ENCODE measurements at places on chromosomes 2 and 18.

DNA sequence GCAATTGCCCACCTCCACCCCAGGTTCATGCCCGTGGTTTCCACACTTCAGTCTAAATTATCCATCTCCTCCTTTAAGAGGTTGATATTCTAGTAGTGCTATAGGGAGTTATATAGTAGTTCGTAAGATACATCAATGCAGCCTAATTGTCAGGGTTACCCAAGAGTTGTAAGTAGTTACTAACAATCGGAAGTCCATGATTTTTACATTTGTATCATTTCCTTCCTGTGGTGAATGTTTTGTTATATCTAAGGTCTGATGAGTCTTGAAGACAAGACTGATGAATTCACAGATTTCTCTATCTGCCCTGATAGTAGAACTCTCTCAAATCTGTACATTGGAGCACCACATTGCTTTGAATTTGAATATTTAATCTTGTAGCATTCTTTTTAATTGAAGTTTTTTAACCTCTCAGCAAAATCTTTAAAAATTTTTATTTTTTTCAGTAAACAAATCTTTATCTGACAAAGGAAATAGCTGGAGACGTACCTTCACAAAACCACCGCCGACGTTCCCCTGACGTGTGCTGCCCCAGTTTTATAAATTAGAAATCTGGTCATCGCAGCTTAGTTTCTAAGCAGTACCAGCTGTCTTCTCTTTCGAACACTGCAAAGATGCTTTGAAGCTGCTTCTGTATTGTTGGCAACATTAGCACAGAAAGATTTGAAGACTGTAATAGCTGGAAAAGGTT is 264.5 kb downstream of the SOCS6 start:
- DNase-seq, result no peak

GRCh38 chr2:32666704-32667103 is 38.9 kb downstream of the TTC27 start:
- DNase-seq, result no peak

- DNase-seq, result no peak
Measured at GRCh38 chr2:241755777-241756176, 20.8 kb upstream of the GAL3ST2 start.

DNA sequence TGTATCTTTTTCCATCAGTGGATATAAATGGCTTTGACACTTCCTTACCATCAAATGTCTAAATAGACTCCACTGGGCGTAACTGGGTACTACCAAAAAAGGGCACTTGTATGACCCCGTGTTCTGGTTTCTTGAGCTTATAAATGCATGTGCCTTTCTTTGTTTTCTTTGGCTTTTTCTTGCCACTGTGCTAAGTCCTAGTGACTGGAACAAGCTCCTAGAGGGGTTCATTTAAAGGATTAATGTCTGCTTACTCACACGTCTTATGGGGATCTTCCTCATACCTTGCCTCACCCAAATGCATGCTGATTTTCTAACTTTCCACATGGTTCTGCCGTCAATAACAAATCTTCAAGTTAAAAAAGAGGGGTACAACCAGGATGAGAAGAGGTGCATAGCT is 19.8 kb upstream of the ZNF532 start:
- no peak for DNase-seq

GRCh38 chr2:229344151-229344551 is 73.1 kb upstream of the PID1 start:
- no peak for DNase-seq

- no peak for DNase-seq
Measured at GRCh38 chr2:33925311-33925710, 326.2 kb upstream of the FAM98A start.

- DNase-seq, result peak; percentile 43
Measured at GRCh38 chr2:101124643-101125366, 26.4 kb downstream of the TBC1D8 start.

- DNase-seq, result no peak
Measured at GRCh38 chr2:27572998-27573429, 9.8 kb upstream of the ZNF512 start.

- DNase-seq, result no peak
Measured at GRCh38 chr18:60965856-60966255, 367.4 kb upstream of the CDH20 start.

- no peak for DNase-seq
Measured at GRCh38 chr2:231992888-231993287, 31.4 kb downstream of the DIS3L2 start.

DNA sequence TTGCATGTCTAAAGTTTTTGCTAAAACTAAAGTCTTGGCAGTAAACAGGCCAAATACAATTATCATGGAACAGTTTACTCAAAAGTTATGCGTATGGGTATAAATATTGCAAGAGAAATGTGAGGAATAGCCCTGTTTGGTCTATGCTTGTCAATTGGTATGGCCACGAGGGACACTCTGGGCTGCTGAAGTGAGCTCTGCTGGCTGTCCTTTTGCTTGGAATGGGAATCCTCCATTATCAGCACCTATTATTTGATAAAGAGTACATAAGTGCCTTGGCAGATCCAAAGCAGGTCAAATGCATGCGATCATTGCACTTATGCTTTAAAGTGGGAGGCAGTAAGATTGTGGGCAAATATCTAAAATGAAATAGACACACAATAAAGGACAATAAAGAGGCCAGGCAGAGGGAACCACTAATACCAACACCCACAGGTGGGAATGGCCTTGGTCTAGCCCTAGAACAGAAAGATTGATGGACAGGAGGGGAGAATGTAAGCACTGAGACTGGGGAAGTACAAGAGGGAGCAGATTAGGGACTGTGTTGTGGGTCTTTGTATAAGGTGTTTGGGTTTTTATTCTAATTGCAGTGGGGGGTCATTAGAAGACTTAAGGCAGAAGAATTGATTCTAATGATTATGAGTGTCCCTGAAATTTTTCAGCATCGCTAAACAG is 60.0 kb upstream of the NOSTRIN start:
- no peak for DNase-seq

- no peak for DNase-seq
Measured at GRCh38 chr2:160044728-160045127, 17.7 kb downstream of the PLA2R1 start.

- DNase-seq, result no peak
Measured at GRCh38 chr18:13703899-13704298, 22.5 kb downstream of the FAM210A start.

DNA sequence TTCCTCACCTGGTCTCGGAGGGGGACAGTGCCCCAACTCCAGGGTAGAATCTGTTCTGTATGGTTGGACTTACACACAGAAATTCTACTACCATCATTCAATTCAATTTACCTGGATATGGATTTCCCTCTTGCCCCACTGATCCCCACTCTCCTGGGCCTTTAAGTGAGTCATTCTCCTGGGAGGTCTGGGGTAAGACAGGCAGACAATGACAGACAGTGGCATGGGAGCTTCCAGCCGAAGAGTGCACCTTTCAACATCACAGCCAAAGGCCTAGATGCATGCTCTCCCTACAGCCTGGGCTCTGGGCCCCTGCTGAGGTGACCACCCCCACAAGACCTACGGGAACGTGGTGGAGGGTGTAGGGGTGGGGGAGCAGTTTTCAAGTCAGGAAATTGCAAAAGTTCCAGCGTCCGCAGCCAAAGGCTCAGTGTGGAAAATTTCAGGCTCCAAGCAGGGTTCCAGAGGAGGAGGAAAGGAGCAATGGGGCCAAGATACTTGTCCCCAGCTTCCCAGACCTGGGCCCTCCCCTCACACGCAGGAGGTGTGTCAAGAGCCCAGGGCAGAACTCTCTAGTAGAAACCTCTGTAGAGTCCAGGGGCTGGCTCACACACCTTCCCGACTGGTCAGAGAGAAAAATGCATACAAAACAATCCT is 296.4 kb downstream of the CYP26B1 start:
- DNase-seq, result peak; percentile 70

DNA sequence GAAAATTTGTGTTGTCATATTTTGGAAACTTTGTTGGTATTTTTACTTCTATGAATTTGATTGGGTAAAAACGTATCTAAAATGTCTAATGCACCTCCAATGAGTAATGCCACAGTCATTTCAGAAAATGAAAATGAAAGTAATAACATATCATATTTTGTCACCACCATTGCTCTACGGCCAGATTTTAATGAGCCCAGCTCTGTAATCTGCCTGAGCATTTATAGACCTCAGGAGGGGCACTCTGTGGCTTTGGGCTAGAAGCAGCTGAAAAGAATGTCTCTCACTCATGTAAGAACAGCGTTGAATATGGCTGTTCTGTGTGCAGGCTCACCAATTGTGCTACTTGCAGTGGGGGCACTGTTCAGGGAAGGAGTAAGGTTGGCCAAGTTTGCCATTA is 32.7 kb upstream of the ABCA12 start:
- no peak for DNase-seq

DNA sequence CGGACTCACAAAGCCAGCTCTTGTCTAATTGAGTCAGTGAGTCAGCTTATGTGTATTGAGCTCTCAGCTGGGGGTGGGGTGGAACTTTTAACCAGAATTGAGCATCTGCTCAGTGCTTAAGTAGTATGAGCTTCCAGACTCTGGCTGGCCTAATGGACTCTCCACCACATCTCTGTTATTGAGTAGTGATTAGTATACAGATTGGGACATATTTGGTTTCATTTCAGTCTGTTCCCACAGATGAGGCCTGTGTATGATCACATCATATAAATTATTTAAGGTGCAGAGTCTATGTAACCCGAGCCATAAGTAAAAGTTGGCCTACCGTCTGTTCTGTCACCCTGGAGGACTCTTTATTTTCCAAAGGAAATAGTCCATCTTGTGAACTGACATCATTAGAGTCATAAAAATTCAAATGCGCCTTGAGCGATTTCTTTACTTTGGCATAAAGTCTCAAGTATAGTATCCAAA is 152.1 kb downstream of the THSD7B start:
- DNase-seq, result peak; percentile 48

Data from muscle of arm (tissue), 14 donors.